ENCODE measurements at places on chromosomes 2 and 18.
A peak's percentile ranks its signal among the peaks of the same experiment; 100 is the strongest.

DNA sequence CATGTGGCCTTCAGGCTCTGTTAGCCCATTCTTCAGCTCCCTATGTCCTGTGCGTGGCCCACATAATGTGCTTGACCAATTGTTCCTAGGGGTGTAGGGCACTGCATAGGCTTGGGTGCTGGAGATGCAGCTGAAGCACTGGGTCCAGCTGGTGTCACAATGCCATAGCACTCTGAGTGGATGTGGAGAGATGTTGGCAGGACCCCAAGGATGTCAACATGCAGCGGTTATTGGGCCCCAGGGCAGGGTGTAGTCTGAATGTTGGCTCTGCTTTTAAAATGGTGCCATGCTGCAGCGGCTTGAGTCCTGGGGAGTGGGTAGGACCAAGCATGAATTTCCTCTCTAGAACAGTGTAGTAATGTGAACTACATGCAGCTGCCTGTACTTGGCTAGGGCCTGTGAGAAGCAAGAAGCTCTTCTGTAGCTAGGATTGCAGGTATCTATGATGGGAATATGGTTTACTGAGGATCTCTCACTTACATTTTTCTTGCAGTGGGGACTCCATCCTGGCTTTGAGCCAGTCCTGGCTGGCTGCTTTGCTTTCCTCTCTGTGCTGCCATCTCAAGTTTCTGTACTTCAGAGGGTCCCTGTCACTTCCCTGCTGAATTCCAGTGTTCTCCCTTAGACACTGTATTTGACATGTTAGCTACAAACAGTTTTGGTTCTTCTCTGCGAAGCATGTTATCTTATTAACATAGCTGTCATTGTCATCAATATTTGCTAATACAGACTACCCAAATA, 148.4 kb downstream of the CSRNP3 start:
- no peak for DNase-seq

- DNase-seq = no peak
Observed at GRCh38 chr18:63168287-63168686, 151.3 kb downstream of the BCL2 start.

GRCh38 chr2:236343400-236344161, 79.4 kb upstream of the ASB18 start:
- peak; percentile 72 for DNase-seq

DNA sequence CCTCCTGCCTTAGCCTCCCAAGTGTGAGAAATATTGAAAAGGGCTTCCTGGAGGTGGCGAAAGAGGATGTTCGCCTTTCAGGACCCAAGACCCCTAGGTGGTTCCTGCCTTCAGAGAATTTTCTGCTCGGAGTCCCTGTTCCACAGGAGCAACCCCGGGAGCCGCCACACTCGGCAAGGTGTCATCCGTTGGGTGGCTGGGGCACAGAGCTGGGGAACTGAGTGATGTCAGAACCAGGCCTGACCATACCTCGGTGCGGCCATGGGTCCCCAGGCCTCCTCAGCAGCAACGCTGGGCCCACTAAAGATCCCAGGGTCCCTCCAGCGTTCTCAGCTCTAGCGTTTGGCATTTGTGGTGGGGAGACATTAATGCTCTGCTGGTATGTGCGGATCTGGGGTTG, 23.7 kb upstream of the TAF1B start:
- no peak for DNase-seq

DNA sequence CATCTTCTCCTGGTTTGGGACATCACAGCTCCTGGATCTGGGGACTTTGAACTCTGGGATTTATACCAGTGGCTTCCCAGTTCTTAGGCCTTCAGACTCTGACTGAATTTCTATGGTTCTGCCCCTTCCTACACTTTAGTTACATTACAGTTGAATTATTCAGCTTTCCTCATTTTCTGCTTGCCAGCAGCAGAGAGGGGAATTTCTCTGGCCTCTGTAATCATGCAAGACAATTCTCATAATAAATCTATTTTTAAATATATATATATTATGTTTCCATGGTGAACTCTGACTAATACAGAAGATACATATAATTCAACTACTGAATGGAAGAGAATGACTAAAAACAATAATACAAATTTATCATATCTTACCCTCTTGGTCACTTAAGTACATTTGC, 1478.6 kb upstream of the ACVR2A start:
- DNase-seq = no peak

DNA sequence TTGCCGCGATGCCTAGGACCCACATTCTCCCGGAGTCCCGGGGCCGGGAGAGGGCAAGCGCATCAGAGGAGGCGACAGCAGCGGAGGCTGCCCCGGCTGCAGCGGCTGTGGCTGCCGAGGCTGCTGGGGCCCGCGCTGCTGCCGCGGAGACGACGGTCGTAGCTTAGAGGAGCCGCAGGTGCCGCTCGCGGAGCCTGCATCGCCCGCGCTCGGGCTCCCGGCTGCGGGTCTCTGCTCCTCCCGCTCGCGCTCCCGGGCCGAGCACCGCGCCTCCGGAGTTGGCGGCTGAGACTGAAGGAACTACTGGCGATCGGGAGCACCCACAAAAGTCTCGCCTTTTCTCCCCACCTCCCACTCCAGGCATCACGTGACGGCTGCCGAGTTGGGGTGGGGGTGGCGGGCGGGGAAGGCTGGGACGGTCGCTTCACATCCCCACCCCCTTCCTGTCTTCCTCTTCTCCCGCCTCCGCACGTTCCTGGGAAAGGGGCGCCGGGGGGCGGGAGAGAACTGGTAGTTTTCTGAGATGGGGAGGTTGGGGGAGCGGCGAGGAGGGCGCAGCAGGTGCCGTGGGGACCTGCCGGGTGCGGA, at the start of gene LYPD1:
Gene LYPD1, minus strand, starts transcription at position 298 of the 588 bp plus-strand sequence. Its CDS starts 273 bp downstream, at position 25.
- peak; percentile 62 for DNase-seq

DNA sequence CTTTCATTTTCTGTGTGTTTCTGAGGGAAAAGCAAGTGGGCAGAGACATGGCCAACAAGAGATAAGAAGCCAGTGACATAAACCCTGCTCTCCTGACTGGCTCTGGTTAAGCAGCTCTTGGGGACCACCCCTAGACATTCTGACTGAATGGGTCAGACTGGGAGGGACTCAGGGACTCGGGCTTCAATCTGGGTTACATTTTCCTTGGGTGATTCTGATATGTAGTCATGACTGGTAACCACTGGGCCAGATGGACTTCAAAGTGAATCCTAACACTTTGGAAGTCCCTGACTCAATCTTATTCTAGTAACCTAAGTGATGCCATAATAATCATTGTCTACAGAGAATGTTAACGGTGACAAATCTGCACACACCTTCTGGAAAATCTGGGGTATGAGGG, 397.8 kb downstream of the NBAS start:
- no peak for DNase-seq

DNA sequence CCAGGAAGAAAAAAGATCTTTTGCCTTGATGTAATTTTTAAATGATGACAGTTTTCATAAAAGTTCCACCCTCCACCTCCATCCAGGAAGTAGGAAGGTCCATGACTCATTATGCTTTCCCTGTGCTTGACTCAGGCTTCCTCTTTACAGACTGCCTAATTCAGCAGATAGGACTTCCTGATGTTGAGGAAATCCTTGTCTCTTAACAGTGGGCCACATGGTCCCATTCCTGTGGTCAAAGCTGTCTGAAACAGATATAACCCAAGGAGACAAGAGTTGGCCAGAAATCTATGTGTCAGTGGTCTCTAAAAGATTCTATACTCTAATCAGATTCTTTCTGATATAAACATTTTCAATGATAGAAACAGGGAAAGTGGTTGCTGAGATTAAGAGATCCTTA, 119.1 kb downstream of the BAZ2B start:
- DNase-seq = no peak

- DNase-seq = no peak
Observed at GRCh38 chr2:5111581-5111980, 580.6 kb upstream of the SOX11 start.

DNA sequence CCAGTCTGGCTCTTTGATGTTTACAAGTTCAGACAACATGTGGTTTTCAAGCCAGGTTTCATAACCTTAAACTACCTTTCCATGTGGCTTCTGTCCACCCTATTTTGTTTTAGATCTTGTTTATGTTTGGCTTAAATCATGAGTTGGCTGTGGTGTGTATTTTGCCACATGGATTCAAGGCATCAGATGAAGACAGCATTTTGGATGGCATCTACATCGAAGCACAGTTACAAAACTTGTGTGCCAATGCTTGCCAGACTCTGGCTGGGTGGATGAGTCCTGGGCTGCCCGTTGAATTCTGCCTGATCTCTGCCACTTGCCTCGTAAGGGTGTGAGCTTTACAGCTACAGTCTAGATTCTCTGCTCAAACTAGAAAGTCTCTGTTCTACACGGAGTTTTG, 335.3 kb downstream of the MYCN start:
- DNase-seq = no peak

DNA sequence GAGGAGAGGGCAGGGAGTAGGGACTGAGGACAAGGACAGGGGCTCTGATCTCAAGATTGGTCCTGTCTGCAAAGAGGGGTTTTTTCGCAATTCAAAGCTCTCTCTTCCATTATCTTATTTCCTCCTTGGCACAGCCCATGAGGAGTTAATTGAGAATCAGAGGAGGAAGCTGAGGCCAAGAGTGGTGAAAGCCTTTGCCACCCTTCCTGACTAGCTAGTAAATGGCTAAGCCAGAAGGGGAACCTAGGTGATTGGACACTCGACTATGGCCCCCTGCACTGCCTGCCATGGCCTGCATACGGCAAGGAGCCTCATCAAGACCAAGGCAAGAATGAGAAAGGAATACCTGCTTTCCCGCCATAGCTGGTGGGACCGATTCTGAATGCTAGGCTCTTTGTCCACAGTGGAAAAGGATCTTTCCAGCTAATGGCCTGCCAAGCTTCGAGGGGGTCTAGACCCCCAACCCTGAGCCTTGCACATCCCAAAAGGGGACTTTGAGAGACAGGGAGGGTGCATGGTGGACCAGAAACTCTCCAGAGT, 237.9 kb downstream of the HAUS1 start:
- no peak for DNase-seq

- no peak for DNase-seq
Observed at GRCh38 chr2:85422072-85422457, 3.6 kb downstream of the SH2D6 start.

DNA sequence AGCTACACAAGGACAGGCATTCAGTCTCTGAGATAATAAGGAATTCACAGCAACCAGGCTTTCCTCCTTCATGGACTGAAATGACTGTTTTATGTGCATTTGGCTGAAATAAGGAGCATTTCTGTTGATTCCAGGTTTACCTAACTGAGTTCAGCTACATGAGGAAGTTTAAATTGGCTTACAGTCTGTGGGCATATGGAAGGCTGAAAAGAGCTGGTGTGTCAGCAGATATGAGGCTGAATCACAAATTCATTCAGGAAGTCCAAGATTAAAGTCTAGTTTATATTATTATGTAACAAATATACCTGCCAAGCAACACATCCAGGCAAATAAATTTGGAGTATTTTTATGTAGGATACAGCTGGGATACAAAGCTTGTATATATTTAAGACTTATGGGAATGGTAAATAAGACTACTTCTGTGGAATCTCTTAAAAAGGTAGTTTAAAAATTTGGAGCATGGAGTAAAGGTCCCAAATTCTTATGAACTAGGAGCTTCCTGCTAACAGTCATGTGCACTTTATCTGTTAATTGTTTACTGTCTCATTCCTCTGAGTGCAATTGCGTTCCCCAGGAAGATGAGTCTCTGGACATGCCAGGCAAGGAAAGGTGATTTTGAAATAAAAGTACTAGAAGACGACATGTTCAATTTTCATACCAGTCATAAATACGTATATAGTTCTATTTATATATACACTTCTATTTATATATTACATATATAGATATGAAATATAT, 53.0 kb downstream of the ZC3H8 start:
- no peak for DNase-seq

GRCh38 chr2:98561902-98562695, 46.2 kb downstream of the COA5 start:
- no peak for DNase-seq

- no peak for DNase-seq
Observed at GRCh38 chr2:68653538-68653982, 10.2 kb downstream of the PROKR1 start.

DNA sequence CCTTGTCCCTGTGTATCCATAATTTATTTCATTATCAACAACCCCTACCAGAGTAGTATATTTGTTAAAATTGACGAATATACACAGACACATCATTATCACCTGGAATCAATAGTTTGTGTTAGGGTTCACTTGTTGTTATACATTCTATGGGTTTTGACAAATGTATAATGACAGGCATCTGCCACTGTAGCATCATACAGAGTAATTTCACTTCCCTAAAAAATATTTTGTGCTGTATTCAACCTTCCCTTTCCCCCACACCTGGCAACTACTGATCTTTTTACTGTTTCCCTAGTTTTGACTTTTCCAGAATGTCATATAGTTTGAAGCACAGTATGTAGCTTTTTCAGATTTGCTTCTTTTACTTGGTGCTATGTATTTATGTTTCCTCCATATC, 132.0 kb downstream of the ZNF804A start:
- no peak for DNase-seq

DNA sequence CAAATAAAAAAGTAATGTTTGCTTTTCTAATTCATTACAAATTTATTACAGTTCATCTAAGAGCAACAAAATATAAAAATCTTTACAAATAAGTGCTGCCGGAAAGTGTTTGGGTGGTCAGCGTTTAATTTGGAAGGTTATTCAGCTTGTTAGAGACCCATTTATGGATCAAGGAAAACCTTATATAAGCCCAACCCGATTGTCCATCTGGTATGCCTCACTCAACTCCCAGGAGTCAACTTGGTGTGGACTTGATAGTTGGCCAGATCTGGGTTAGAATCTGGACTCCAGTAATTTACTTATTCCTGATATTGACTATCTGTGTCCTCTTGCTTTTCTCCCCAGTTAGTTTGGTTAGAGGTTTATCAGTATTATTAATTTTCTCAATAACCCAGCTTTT, 106.2 kb downstream of the KCTD1 start:
- DNase-seq = no peak

DNA sequence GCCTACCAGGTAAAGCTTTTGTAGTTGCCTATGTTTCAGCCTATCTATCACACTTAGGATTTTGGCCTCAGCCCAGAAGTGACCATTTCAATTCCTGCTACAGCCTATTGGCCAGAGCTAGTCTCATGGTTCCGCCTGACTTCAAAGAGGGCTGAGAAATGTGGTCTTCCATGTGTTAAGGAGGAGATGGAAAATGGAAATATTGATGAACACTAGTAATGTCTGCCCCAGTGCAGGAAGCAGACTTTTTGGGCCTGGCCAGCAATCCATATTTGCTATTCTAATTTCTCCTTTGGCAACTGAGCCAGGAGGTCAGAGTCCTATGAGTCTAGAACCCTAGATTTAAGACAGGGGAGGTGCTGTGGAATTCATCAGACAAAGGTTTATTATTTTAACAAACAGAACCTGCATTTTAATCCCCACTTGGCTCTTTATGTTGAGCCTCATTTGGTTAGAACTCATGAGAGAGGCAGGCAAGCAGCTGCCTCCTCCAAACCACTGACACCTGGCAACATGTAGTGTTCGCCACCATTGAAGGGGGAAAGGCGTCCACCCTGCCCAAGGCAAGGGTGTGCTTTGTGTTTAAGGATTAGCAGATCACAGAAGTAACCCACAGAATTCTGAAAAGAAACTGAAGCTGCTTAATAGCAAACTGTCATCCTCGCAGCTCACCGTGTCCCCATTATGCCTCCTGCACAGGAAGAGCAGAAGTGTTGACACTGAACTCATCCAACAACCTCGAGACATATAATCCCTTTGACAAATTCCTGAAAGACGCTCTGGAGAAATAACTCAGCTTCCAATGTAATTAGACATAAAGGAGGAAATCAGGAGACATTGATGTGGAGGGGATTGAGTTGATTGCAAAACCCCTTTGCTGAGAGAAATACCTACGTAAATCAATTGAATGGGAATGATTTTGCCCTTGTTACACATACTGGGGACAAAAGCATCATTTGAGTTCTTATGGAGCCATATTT, 47.7 kb upstream of the SCG2 start:
- no peak for DNase-seq

GRCh38 chr2:206968134-206969086, 29.1 kb downstream of the CPO start:
- DNase-seq = no peak

All from WTC11 (cell line).